ENCODE measurements at places on chromosomes 4 and X.

GRCh38 chr4:160947653-160948052 lies 1216.1 kb downstream of the FSTL5 start:
- no peak for DNase-seq

- DNase-seq = no peak
Measured at GRCh38 chr4:2248044-2248780, 6.3 kb upstream of the HAUS3 start.

- DNase-seq = no peak
Measured at GRCh38 chr4:184775854-184776555, 42.1 kb upstream of the CENPU start.

DNA sequence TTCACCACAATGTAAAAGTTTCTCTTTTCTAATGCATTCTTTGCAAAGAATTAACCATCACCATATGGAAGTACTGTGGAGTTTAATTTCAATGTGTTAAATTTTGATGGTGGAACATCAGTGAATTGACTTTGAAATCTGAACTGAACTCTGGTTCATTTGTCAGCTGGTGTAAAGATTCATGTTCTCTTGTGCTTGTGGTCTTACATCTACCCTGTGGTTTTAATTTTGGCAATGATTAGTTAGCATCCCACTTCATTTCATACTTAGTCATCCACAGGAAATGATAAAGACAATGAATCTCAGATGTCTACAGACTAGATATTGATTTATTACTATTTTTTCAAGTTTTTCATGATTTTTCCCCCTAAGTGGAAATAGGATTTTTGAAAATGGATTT lies 77.8 kb downstream of the GRID2 start:
- DNase-seq = no peak

- DNase-seq = no peak
Measured at GRCh38 chr4:118173126-118173525, 138.8 kb downstream of the NDST3 start.

GRCh38 chrX:119288890-119289393 lies 52.9 kb downstream of the PGRMC1 start:
- DNase-seq = no peak

GRCh38 chr4:184309241-184310170 lies 91.8 kb upstream of the ENPP6 start:
- no peak for DNase-seq

- DNase-seq = no peak
Measured at GRCh38 chrX:15829217-15829616, 25.4 kb downstream of the AP1S2 start.

- no peak for DNase-seq
Measured at GRCh38 chrX:120308558-120308957, 2.7 kb downstream of the TMEM255A start.

DNA sequence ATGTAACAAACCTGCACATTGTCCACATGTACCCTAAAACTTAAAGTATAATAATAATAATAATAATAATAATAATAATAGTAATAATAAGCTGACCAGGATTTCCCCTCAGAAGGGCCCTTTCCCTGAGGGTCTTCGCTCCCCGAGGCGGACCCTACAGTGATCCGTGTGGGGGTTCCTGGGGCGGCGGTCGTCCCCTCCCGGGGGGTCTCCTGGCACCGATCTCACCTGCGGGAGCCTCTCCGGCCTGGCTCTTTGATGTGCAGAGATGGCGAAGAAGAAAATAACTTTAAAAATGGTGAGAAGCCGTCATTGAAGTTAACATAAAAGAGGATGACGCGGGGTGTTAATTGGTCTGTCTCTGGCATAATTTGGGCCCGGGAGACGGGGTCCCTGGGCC lies 48.2 kb upstream of the PPP2R3B start:
- no peak for DNase-seq

- peak; percentile 95 for DNase-seq
Measured at GRCh38 chr4:71595576-71596108, 188.2 kb downstream of the GC start.

GRCh38 chr4:129672941-129673340 lies 577.0 kb downstream of the C4orf33 start:
- no peak for DNase-seq

- DNase-seq = no peak
Measured at GRCh38 chr4:77174426-77174825, 17.4 kb downstream of the CCNG2 start.

GRCh38 chr4:137694138-137694537 lies 161.8 kb upstream of the PCDH18 start:
- no peak for DNase-seq

GRCh38 chr4:143711543-143712154 lies 11.2 kb upstream of the FREM3 start:
- DNase-seq = no peak

- DNase-seq = no peak
Measured at GRCh38 chrX:274904-275475, 6.2 kb upstream of the PLCXD1 start.

DNA sequence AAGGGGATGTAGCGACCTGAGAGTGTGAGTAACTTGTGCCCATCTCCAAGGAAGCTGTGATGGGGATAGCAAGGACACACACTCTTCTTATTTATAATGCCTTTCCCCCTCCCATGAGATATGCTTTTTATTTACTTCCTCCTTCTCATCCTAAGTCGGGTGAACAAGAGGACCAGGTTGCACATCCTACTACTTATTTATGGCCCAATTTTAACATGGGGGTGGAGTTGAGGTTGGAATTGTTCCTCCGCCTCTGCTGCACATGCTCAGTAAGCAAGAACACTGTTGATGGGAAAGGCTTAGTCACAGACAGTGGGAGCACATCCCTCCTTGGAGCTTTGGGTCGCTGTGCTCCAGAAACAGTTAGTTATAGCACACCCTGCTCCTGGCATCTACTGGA lies 15.2 kb upstream of the TLR8 start:
- DNase-seq = no peak

DNA sequence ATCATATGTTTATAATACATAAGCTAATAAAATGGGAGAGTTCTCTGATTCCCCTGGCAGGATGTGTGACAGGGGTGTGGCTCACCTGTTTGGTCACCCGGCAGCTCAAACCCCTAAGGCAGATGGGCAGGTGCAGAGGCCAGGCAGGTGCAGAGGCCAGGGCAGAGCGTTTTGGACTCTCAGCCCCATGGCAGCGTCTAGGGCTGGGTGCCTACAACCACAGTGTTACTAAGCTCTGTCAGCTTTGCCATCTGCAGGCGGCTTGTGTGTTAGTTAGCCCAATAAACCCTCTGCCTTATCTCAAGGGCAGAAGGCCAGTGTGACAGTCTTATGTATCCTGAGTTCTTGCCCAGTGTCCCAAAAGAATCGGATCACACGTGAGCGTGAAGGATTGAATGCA lies 54.0 kb upstream of the UGT2B15 start:
- DNase-seq = no peak

DNA sequence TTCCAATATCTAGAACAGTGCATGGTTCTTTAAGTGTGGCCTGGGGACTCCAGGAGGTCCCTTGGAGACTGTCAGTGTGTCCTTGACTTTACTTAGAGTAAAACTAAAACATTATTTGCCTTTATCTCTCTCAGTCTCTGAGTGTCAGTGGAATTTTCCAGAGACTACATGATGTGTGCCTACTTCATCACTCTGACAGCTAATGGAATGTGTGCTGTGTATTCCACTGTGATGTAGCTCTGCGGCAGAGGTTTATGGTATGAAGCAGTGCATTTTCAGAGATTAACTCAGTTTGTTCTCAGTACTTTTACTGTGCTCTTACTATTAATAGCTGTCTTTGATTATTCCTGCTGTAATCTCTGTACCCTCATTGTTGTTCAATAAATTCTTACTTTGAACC lies 85.6 kb downstream of the MANBA start:
- no peak for DNase-seq

DNA sequence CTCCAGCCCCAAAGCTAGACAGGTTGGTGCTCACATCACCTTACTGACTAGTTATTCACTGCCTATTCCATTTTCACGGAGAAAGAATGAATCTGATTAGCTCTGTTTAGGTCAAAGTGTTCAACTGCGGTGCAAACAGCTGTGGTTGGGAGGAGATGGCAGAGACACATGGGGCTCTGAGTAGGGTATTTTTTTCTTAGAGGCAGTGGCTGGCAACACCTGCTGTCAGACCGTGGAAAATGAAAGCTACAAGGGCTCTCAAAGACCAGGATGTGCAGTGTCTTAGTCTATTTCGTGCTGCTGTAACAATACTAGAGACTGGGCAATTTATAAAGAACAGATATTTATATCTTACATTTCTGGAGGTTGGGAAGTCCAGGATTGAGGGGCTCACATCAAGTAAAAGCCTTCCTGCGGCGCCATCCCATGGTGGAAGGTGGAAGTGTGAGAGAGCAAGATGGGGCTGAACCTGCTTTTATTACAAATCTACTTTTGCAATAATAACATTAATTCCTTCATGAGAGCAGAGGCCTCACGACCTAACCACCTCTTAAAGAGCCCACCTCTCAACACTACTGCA lies 10.6 kb downstream of the NYX start:
- DNase-seq = no peak

- DNase-seq = no peak
Measured at GRCh38 chr4:168825975-168826374, 184.1 kb downstream of the CBR4 start.

DNA sequence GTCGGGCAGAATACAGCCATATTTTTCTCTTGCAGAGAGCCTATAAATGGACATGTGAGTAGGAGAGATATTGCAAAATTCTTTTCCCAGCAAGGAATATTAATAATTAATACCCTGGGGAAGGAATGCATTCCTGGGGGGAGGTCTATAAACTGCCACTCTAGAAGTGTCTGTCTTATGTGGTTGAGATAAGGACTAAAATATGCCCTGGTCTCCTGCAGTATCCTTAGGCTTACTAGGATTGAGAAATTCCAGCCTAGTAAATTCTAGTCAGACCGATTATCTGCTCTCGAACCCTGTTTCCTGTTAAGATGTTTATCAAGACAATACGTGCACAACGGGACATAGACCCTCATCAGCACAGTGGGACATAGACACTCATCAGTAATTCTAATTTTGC lies 872.6 kb downstream of the FSTL5 start:
- no peak for DNase-seq

DNA sequence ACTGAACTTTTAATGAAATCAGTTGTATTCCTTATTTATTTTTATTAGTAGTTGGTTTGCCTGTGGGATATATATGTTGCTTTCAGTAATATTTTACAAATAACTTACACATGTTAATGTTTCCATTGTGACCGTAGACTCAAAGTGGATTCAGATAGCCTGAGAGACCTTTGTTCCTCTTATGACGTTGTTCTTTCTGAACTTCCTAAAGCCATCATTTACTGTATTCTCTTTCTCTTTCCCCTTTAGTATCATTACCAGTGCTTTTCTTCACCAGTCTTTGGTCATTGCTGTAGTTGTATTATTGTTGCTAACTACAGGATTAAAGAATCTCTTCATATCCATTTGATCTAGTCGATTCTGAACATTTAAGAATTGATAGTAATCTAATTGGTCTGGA lies 4.3 kb downstream of the STIM2 start:
- DNase-seq = no peak

- DNase-seq = peak; percentile 26
Measured at GRCh38 chrX:124211312-124211942, 121.0 kb upstream of the TEX13D start.

DNA sequence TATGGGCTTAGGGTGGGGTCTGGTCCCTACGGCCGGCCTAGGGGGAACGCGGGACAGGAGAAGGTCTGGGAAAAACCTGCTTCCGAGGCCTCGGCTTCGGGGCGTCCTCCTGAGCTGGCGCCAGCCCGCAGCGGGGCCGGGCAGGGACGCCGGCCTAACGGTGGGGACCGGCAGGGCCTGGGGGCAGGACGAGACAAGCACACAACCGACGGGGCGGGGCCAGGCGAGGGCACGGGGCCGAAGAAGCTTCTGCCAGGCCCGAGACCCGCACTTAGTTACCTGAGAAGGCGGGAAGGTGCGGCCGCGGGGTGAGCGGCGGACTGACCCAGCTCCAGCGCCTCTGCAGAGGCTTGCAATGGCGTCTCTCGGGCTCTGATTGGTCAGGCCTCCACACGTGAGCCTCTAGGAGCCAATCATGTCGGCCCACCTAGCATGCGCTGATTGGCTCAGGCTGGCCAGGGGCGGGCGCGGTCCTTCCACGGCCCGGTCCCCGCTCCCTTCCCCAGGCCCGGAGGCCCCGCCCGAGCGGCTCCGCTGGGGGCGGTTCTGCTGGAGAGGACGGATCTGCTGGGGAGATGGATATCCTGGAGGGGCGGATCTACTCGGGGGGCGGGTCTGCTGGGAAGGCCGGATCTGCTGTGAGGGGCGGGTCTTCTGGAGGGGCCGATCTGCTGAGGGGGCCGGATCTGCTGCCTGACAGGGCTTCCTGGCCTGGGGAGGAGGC lies 44.3 kb downstream of the CPLX1 start:
- DNase-seq = peak; percentile 98

DNA sequence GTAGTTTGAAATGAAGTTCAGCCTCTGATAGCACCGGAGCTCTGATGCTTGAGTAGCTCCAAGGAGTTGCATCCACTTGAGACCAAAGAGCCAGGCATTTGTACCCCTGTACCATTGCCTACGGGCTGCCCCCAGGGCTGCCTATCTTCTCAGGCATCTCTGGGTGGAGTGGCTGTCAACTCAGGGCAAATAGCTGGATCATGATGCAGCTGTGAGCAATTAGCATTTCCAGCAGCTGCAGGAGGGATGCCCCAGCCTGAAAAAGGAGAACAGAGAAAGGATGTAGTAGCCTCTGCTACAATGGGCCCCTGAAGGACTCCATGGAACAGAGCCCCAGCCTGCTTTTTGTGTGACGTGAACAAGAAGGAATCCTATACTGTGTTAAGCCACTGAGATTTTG lies 492.6 kb downstream of the BCOR start:
- no peak for DNase-seq

DNA sequence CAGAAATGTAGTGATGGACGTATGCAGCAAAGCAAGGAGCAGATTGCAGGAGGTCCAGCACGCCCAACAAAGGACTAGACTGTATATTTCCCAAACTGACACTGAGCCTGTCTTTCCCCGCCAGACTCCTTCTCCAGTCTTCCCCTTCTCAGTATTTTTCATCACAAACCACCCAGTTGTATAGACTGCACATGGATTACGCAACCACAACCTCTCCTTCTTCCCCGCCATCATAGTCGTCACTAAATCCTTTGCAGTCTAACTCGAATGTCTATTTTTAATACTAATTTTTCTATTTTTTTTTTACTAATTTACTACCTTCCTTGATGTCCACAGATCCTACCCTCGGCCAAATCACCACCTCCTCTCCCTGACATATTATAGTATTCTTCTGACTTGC lies 105.4 kb downstream of the MTNR1A start:
- no peak for DNase-seq

DNA sequence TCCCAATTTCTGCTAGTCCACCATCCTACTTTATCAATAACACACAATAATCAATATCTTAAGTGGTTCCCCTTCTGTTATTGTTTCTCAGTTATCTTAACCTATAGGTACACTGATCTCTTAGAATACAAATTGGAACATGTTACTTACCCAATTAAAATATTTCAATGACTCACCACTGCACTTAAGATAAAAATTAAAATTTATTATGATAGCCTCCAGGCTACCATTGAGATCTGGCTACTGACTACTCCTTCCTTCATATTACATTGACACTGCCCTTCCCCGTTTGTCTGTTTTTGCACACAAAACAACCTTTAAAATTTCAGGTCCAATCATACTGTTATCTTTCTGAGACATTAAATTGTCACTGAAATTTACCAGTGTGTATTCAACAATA lies 1074.7 kb downstream of the ADGRL3 start:
- DNase-seq = no peak

- DNase-seq = no peak
Measured at GRCh38 chrX:20965270-20966044, 408.8 kb upstream of the CNKSR2 start.
